ENCODE measurements at places on chromosomes 6 and 20. TPM values are rescaled to one million over a fixed set of nuclear protein-coding genes. Genes with fewer than 3 reads are reported as not detected.
A peak's percentile ranks its signal among the peaks of the same experiment; 100 is the strongest.

DNA sequence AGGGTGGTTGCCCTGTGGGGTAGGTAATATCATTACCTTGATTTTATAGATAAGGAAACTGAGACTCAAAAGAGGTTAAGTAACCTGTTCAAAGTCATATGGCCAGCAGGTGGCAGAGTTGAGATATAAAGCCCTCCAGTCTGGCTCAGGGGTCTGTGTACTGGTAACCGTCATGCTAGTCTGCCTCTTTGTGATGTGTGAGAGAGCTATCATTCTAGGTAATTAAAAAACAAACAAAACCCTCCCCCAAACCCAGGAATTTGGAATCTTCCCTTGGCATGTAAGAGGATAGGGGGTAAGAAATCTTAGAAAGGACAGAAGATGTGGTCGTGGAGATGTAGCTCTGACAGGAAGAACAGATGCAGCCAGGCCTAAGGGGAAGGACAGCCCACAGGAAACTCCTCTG lies 206.0 kb downstream of the CDC5L start:
- DNase-seq, result peak; percentile 75

DNA sequence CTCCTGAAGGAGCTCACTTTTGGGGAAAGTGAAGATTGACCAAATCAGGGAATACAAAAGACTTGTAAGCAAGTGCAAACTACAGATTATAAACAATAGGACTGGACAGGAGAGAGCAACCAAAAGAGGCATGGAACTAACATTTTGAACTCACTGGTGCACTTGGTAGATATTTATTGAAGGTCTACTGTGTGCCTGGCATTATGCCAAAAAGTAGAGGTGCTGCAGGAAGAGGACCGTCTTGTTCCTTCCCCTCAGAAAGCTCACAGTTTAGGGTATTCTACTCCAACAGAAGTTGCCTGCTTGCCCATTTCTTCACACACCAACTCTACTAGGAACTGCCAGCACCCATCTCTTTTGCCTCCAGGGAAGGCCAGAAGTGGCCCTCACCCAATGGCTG lies 10.0 kb upstream of the TSHZ2 start:
- no peak for DNase-seq

- no peak for DNase-seq
Observed at GRCh38 chr6:127843582-127843981, 57.3 kb downstream of the THEMIS start.

- DNase-seq, result no peak
Observed at GRCh38 chr20:21873291-21873690, 167.8 kb downstream of the PAX1 start.

DNA sequence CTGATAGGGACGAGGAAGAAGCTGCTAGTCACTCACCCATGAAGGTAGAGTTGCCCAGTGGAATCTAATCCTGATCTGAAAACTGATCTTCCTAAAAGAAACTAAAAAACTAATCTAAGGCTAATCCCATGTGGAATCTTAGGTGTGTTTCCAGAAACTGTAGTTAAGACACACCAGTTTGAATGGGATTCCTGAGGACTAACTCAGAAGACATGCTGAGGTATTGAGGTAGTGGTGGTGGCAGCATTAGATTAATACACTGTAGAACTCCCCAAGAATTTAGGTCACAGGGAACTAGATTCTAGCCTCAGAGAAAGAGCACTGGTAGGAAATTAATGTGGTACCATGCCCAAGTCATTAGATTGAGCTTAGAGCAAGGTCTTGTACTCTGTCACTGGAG lies 19.6 kb upstream of the AKAP7 start:
- DNase-seq, result no peak

- DNase-seq, result no peak
Observed at GRCh38 chr6:57305107-57305506, 12.3 kb upstream of the PRIM2 start.

DNA sequence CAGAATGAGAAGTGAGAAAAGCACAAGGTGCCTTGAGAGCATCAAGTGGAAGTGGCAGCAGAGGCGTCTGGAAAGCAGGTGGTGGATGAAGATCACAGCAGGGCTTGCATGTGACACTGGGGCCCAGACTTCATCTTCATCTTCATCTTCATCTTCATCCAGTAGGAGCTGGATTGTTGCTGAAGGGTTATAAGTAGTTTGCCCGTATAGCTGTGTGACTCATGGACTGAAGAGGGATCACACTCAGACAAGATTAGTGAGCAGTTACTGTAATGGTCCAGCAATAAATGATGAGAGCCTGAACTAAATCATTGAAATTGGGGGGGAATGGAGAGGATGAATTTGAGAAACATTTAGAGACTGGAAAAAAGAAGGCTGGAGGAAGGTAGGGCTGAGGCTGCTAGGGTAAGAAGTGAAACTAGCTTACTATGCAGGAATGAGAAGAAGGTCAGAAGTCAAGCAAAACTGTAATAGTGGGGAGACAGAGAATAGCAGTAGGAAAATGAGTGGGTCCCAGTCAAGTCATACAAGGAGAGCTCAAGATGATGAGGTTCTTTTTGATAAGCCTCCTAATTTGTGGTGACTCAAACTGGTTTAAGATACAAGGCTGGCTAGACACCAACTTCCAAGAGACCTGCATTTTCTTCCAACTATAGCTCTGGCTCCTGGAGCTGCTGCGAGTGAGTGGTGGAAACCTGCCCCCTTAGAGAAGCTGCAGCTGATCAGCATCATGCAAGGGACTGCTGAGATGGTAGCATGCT lies 92.3 kb upstream of the BEND6 start:
- peak; percentile 21 for DNase-seq

GRCh38 chr6:38586992-38587391 lies 52.7 kb downstream of the BTBD9 start:
- DNase-seq, result no peak

- no peak for DNase-seq
Observed at GRCh38 chr6:50116390-50116789, 66.7 kb upstream of the DEFB112 start.

DNA sequence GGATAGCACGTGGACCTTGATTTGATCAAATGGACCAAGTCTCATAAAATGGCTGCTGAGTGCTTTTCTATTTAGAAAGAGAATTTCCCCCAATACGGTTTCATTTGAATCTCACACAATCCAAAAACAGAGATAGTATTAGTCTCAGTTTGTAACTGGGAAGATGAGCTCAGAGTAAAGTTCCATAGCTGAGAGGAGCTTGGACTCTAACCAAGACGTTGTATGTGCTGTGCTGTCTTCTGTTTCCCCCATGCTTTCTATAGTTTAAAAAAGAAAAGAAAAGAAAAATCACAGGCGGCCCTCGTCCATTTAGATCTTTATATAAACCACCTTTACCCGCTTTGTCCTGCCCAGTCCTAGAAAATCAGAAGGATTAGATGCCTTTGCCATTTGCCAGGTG lies 58.1 kb downstream of the AKAP12 start:
- no peak for DNase-seq

DNA sequence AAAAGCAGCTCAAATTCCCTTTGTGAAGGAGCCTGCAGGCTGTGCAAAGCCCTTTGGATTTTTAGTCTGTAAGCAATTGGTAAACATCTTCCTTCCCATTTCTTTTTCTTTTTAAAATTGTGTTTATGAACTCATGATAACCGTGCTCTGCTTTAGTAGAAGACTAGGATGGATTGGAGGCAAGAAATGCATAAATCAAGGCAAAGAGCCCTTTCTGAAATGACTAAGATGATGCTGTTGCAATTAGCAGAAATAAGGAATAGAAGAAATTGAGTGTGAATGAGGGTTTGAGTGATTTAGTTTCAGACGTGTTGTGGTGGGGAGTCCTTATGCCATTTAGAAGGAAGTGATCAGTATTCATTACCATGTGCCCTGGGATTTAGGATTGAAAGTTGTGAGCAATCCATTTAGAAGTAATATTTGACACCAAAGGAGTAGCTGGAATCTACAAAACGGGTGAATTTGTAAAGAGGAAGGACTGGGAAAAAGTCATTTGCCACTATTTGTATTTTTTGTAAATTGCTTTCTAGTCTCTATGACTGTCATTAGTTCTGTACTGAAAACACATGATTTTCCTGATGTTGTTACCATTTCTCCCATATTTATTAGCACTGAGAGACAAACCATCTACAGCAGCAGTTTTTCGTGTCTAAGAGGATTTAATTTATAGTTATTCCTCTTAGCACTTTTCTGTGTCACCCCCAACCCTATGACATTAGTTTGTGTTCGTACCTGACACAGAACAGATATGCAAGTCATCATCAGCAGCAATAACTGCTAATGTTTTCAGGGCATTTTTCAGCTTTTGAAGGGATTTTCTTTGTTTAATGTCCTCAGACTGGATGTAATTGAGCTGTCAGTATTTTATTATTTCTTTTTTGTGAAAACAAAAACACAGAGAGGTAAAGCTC lies 265.0 kb downstream of the UTRN start:
- DNase-seq, result no peak

DNA sequence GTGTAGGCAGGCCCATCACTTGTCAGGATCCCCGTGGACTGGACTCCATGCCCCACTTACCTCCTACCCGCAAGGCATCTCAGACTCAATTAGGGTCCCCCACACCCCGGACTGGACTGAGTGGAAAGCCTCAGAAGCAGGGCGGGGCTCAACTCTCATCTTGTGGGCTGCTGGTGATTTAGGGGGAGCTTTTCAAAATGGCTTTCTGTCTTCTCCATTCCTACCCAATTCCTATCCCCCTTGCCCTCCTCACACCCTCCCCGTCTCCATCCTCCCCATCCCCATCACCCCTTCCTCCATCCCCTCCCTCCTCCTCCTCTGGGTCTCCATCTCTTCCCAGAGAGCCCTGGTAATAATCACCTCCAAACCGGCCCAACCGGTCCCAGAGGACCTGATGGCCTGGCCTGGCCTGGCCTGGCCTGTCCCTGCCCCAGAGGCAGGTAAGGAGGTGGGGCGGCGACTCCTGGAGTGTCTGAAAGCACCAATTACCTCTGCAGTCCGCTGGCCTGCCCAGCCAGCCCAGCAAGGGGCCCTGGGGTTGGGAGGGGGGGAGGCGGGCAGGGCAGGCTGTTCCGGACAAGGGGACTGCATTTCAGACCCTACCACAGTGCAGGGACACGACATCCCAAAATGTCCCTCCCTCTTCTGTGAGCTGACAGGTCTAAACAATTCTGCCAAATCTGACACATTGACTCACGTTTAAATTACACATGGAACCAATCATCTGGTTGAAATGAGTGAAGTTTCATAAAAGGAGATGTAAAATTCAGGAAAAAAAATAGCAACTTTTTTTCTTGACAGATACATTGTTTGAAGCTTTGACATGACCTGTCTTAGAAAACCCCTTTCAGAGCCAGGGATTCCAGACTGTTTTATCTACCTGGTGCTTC lies 24.8 kb downstream of the MAFB start:
- DNase-seq, result no peak

DNA sequence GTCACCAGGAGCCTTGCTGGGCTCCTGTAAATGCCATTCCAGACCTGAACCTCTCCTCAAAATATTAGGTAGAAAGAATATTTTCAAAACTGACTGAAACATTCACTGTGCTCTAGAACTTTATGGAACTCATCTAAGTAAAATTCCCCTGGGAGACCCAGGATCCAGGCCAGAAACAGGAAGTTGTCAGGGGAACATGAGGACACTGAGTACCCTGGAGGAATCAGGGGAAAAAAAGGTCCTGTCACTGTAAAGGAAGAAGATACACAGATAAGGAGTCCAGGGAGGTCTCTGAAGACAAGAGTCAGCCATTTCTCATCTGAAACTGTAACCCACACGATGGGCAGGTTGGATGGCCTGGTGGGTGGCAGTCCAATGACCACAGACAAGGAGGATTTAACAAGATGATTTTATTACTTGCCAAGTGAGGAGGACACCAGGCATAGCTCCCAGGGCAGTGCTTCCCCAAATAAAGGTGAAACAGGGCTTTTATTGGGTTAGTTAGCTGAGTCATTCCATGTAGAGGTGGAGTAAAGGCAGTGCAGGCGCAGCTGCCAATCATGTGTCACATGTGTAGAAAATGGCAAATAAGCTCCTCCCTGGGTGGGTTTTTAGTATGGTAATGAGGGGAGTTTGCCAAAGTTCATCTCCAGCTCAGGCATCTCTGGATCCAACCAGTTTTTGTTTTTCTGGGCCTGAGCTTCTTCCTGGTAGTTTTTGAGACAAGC lies 138.5 kb downstream of the RCAN2 start:
- DNase-seq, result no peak

GRCh38 chr6:112691289-112691688 lies 344.2 kb downstream of the RFPL4B start:
- DNase-seq, result peak; percentile 62

GRCh38 chr6:97885325-97885724 lies 602.3 kb upstream of the MMS22L start:
- no peak for DNase-seq

GRCh38 chr6:159759645-159760044 lies 2.2 kb upstream of the ACAT2 start:
- DNase-seq, result no peak

GRCh38 chr6:146850238-146850896 lies 251.6 kb downstream of the ADGB start:
- DNase-seq, result no peak

- peak; percentile 71 for DNase-seq
Observed at GRCh38 chr6:43770372-43771209, 580 bp downstream of the VEGFA start.

DNA sequence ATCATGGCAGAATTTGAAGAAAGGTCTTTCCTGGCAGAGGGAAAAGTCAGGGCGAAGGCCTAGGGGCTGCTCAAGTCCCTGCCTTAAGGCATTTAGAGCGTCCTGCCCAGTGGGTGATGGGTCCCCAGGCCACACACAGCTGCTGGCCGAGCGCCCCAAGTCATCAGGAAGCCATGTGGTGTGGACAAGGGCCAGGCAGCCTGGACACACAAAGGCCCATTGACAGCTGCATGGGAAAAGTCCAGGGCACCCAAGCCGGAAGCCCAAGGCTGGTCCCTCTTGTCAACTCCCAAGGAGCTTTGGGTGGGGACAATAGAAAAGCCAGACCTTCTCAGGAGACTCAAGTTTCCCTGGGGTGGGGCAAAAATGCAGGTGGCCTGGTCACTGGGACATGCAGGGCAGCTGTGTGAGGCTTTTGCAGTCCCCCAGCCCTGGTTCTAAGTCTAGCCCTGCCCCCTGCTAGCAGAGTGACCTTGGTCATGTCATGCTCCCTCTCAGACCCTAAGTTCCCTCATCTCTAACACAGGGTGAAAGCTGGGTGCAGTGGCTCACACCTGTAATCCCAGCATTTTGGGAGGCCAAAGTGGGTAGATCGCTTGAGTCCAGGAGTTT lies 44.3 kb upstream of the PTGIS start:
- DNase-seq, result no peak

Gene PTCHD4
- 6.1 TPM for total RNA-seq

Gene FITM2
- 9.1 TPM for total RNA-seq

Gene SNAI1
- total RNA-seq, result 1.5 TPM

Gene TMC2
- not detected for total RNA-seq

Gene PRR18
- total RNA-seq, result not detected

Gene MRAP2
- 3.1 TPM for total RNA-seq

Gene HLA-DRA
- total RNA-seq, result not detected

Gene ZBTB2
- 10.6 TPM for total RNA-seq

Gene BHLHE23
- total RNA-seq, result not detected
